ENCODE measurements at places on chromosomes 12 and 14.

GRCh38 chr12:131833896-131834641 is 5.9 kb downstream of the MMP17 start:
- no peak for DNase-seq

- DNase-seq, result no peak
Measured at GRCh38 chr14:98069712-98070171, 1202.3 kb downstream of the BCL11B start.

GRCh38 chr12:31456562-31456961 is 130.6 kb upstream of the SINHCAF start:
- DNase-seq, result no peak

- no peak for DNase-seq
Measured at GRCh38 chr14:93343797-93344196, 3.2 kb upstream of the COX8C start.

DNA sequence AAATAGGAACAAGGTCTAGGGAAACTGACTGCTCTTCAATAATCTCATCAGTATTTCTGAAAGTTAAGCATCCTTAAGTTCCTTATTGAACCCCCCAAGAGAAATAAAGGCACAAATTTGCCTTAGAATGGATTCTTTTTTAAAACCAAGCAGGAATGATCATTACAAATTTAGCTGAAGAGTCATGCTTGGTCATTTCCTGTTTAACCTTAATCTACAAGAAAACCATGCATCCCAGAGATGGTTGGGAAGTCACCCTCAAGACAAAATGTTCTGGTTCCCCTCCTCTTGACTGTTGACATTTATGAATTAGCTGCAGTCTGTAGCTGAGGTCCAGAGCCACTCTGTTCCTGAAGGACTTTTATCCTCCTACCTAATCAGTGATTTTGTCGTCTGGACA is 291.8 kb upstream of the G2E3 start:
- no peak for DNase-seq

GRCh38 chr14:65286443-65286842 is 126.1 kb upstream of the FUT8 start:
- DNase-seq, result no peak

GRCh38 chr12:127422935-127423566 is 843.9 kb upstream of the TMEM132C start:
- no peak for DNase-seq

DNA sequence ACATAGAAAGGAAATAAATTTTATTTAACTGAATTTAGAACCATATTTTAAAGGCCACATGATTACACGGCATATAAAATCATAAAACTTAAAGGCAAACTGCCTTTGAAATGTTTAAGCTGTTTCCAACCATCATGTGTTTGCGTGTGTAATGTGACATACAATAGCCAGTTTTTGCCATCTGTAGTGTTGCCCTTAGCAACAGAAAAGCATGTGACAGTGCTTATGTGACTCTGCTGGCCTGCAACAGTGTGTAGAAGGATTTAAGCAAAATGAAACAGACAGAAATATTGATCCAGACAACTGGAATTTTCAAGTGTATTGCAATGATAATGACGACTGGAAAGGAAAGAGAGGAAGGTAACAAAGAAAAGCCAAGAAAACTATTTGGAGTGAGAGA is 49.5 kb downstream of the TSPAN19 start:
- DNase-seq, result no peak

DNA sequence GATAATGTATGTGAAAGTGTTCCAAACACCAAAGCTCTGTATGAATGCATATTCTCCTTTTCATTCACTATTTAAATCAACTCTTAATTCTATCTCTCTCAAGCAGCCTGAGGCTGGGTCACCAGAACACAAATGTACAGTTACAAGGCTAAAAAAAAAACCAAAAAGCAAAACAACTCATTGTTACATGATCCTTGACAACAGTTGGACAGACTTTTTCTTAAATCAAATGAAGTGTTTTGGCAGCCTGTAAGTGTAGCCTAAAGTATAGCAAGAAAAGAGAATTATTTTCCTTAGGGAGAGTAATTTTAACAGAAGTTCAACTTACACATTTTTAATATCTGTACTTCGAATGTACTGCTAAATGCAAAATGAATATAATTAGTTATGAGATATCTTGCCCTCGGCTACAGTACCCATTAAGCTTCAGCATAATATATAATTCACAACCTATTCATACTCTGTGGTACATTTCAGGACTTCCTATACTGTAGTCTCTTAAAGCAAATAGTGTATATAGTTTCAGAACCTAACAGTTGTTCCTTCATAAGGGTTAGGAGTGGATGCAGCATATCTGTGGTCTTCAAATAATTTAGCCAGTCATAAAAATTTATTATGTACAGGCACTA is 214.0 kb upstream of the BTG1 start:
- no peak for DNase-seq

DNA sequence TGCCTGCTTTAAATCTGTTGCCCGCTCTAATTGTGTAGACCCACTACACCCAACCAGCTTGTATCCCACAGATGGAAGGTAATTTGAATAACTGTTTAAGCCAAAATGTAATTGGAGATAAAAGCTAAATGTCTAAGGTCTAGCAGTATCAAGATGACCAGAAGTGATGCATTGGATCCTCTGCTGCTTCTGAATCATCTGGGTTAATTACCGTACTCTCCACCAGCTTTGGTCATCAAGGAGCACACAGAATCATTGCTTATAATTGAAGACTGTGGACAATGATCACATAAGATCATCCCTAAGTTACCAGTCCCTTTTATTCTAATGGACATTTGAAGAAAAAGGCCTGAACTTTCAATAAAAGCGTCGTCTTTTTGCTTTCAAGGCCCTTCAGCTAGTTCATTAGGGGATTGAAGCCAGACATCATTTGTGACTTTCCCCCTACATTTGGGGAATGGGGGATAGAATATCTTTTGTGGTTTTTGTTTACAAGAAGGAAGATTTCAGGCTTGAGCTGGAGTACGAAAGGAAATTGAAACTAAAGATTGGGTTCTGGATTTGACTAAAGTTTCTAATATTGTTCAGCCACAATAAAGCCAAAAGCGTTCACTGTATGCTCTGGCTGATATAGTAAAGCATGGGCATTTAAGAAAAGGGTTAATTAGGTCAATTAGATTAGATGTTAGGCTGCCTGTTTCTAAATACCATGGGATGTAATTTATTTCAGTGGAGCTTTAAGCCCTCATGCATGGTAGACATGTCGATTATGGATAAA is 123.2 kb downstream of the CHST11 start:
- DNase-seq, result no peak

- DNase-seq, result no peak
Measured at GRCh38 chr12:104975587-104976343, 10.4 kb upstream of the NOPCHAP1 start.

GRCh38 chr12:92421701-92422100 is 276.1 kb upstream of the BTG1 start:
- DNase-seq, result no peak

DNA sequence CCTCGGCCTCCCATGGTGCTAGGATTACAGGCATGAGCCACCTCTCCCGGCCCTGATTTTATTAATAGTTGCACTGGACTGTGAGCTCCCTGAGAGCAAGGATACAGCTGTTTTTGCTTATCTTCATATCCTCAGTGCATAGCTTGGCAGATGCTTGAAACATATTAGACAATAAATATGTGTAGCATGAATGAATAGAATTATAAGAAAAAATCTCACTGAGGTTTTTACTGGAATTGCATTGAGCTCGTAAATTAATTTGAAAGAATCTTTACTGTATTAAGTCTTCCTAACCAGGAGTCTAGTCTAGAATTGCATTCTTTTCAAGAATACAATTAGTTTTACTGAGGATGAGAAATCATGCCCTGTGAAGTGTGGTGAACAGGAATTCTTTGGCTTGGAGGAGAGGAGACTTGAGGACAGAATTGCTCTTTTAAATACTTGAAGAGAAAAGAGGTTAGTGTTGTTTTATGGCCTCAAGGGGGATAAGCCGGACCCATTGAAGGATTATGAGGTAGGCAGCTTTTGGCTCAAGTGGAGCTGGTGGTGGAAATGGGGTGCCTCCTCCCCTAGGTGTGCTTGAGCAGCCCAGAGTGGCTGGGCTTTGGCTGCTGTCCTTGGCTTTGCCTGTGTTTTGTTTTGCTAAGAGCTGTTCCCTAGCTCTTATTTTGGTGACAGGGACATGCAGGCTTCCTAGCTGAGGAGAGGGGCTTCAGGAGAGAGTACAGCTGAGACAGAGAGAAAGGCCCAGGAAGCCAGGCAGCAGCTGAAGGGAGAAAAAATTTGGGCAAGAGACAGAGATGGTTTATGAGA is 34.0 kb downstream of the PLEKHD1 start:
- DNase-seq, result no peak

GRCh38 chr12:123571343-123571813 is 13.0 kb upstream of the TMED2 start:
- no peak for DNase-seq

GRCh38 chr14:103528146-103528586 is 830 bp upstream of the TRMT61A start:
- DNase-seq, result no peak

GRCh38 chr14:91352053-91352452 is 65.6 kb downstream of the CCDC88C start:
- DNase-seq, result no peak

- DNase-seq, result no peak
Measured at GRCh38 chr12:124568431-124569374, 1.3 kb upstream of the NCOR2 start.

GRCh38 chr12:3455312-3455711 is 35.7 kb upstream of the PRMT8 start:
- DNase-seq, result no peak

DNA sequence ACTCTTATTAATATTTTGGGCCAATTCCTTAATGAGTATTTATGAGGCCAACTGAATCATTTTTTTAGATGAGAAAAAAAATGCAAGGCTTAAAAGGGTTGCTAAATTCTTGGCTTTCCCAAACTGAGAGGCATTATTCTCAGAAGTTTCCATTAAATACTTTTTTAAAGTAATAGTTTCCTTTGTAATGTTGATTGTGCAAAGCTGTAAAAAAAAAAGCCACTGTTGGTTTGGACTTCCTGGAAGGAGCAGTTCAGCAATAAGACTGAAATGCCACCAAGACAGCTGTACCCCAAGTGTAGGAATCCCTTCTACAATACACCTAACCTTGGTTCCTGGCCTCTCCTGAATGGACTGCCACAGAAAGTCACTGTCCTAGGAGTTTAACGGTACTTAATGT is 231.3 kb downstream of the MON2 start:
- no peak for DNase-seq

DNA sequence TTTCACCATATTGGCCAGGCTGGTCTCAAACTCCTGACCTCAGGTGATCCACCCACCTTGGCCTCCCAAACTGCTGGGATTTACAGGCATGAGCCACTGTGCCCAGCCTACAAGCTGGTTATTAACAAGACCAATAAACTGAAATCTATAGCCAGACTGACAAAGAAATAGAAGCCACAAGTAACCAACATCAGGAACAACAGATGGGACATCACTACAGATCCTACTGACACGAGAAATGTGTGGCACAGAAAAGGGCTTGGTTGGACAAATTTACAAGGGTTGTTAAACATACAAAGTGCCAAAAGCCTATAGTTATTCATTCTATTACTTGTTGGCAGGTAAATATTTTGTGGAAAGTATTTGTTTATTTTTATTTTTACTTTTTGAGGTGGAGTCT is 11.6 kb downstream of the MTA1 start:
- no peak for DNase-seq

DNA sequence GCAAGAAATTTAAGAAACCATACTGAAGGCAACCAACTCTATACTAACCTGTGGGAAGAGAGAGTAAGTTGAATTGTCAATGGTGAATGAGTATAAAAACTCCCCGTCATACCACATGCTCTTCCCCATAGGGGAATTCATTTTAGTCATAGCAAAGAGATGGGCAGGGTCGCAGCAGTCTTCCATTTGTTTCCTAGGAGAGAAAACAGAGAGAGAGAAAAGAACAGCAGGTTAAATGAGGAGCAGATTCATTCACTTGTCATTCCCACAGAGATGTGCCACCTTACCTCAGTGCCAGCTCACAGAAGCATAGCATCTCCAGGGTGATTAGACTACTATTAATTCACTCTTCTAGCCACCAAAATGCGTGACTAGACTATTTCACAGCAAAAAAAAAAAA is 47.4 kb downstream of the ST8SIA1 start:
- no peak for DNase-seq

All from stimulated activated CD8-positive, alpha-beta memory T cell treated with anti-CD3 and anti-CD28 coated beads, Interleukin-12 subunit alpha, Interleukin-12 subunit beta, amount 100 ng/mL, for 1 hour (primary cell).